ENCODE measurements at places on chromosomes 6 and 20.
A peak's percentile ranks its signal among the peaks of the same experiment; 100 is the strongest.

DNA sequence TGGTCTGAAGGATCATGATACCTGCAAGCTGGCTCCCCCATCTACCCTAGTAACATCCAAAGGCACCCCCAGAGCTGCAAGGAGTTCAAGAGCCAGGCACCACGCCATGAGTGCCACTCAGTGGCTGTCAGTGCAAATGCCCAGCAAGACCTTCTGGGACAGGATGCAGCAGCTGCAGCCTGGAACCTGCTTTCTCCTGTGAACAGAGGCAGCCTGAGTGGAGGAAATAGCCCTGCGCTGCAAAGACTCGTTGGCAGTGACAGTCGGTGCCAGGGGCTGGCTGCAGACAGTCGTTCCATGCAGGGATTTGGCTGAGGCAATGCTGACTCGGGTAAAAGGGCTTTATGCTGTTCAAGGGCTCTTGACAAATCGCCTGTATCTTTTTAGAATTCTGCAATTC, 15.7 kb upstream of the SSTR4 start:
- H3K4me1 ChIP-seq, result no peaks in the 10 kb centered on the region
- H3K36me3 ChIP-seq, result no peaks in the 10 kb centered on the region
- H3K27ac ChIP-seq, result no peak overlapping the region
- H3K4me3 ChIP-seq, result no peak overlapping the region
- H3K27me3 ChIP-seq, result no peaks in the 10 kb centered on the region

- DNase-seq, result no peak
- no peaks in the 10 kb centered on the region for H3K36me3 ChIP-seq
- H3K27ac ChIP-seq, result no peak overlapping the region
- H3K27me3 ChIP-seq, result no peaks in the 10 kb centered on the region
- peaks cover 7% of the 10 kb centered on the region for H3K4me1 ChIP-seq
- H3K4me3 ChIP-seq, result peak overlapping the region; percentile 29
These were observed 72.6 kb downstream of the ARID1B start for GRCh38 chr6:156849806-156850205.

- no peak for DNase-seq
- peaks cover 3% of the 10 kb centered on the region for H3K4me1 ChIP-seq
- no peak overlapping the region for H3K4me3 ChIP-seq
- H3K36me3 ChIP-seq, result no peaks in the 10 kb centered on the region
- H3K27ac ChIP-seq, result no peak overlapping the region
These were observed 41.9 kb downstream of the SNHG17 start for GRCh38 chr20:38393259-38393658.

DNA sequence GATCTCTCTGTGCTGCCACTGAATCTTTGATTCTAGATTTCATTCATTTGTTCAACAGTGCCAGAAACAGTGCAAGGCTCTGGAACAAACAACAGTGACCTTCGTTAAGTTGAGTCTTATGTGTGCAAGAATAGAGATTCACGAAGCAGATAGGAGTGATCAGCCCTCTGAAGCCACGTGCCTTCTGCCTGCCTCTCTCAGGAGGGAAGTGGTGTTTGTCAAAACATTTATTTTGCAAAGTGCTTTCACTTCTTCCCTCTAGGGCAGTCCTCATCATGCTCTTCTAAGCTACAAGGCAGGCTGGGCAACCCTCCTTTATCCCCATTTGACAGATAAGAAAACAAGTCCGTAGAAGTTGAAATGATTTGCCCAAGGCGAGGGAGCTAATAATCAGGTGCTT, 204.3 kb downstream of the TFAP2C start:
- no peaks in the 10 kb centered on the region for H3K4me1 ChIP-seq
- H3K4me3 ChIP-seq, result no peak overlapping the region
- no peak overlapping the region for H3K27ac ChIP-seq
- DNase-seq, result no peak
- H3K27me3 ChIP-seq, result no peaks in the 10 kb centered on the region
- H3K36me3 ChIP-seq, result no peaks in the 10 kb centered on the region

DNA sequence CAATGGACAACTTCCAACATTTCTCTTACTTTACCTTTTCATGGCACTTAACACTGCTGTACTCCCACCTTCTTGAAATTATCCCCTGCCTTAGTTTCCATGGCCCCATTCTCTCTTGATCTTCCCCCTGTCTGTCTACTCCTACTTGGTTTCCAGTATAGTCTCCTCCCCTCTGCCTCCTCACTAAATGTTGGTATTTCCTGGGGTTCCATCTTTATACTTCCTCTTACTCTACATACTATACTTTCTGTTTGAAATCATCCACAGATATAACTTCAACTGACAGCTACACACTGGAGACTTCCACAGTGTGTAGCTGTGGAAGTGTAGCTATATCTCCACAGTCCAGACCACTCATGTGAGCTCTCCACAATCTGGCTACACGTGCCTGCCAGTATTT, 13.5 kb downstream of the ZHX3 start:
- no peak overlapping the region for H3K27ac ChIP-seq
- H3K4me3 ChIP-seq, result no peak overlapping the region
- no peaks in the 10 kb centered on the region for H3K27me3 ChIP-seq
- H3K36me3 ChIP-seq, result no peaks in the 10 kb centered on the region
- H3K4me1 ChIP-seq, result peaks cover 6% of the 10 kb centered on the region

- no peak overlapping the region for H3K4me3 ChIP-seq
- H3K27ac ChIP-seq, result no peak overlapping the region
- H3K27me3 ChIP-seq, result no peaks in the 10 kb centered on the region
- no peak for DNase-seq
These were observed 246.8 kb downstream of the MYLK4 start for GRCh38 chr6:2503816-2504494.

- no peak for DNase-seq
- no peak overlapping the region for H3K27ac ChIP-seq
- H3K4me3 ChIP-seq, result no peak overlapping the region
- no peaks in the 10 kb centered on the region for H3K4me1 ChIP-seq
- H3K36me3 ChIP-seq, result no peaks in the 10 kb centered on the region
- no peaks in the 10 kb centered on the region for H3K27me3 ChIP-seq
These were observed 521.0 kb upstream of the EPHA7 start for GRCh38 chr6:93940381-93940780.
